ENCODE measurements at places on chromosomes 11 and 22.

- no peak for DNase-seq
Observed at GRCh38 chr22:46171940-46172339, 21.6 kb downstream of the PPARA start.

DNA sequence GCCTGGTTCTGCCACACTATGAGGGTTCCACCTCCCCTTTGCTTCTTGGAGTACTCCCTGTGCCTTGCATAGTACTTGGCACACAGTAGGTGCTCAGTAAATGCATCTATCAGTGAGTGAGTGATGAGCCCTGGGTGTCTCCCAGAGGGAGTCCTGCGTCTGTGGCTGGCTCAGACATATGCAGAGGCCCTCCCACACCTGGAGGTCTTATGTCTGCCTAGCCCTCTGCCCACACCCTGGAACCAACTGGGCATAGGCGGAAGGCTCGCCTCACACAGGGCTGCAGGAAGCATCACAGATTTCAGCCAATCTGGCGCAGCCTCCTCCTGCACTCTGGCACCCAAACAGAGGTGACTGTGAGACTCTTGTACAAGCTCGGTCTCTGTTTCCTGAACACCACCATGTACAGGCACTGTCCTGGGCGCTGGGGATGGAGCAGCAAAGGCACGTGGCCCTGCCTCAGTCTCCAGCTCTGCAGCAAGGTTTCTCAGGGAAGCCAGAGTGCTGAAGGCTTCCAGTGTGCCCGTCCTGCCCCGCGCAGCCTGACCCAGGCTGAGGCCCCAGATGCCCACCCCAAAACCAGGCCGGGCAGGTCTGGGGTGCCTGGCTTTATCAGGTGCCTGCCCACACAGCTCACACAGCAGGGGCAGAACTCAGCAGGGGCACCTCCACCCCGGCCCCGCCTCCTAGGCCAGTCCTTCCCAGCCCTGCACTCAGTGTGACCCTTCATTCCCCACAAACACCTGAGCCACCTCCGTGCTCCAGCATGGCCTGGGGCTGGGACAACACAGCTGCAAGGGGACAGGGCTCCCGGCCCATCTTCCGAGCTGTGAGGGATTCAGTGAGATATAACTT is 26.7 kb downstream of the FLRT1 start:
- no peak for DNase-seq

GRCh38 chr11:114075891-114076441 is 16.5 kb downstream of the ZBTB16 start:
- DNase-seq: peak; percentile 62

- DNase-seq: no peak
Observed at GRCh38 chr11:15186146-15186545, 71.4 kb downstream of the INSC start.

GRCh38 chr11:80898910-80899309 is 1458.1 kb upstream of the TENM4 start:
- DNase-seq: no peak

- no peak for DNase-seq
Observed at GRCh38 chr11:82465481-82465880, 268.2 kb downstream of the FAM181B start.

GRCh38 chr22:23925020-23925606 is 30.9 kb downstream of the MIF start:
- no peak for DNase-seq

- DNase-seq: no peak
Observed at GRCh38 chr11:74035264-74035663, 26.4 kb upstream of the UCP3 start.
